ENCODE measurements at places on chromosomes 4 and X. TPM values are rescaled to one million over a fixed set of nuclear protein-coding genes. Genes with fewer than 3 reads are reported as not detected.

- H3K27ac ChIP-seq = peak overlapping the region; percentile 51
- peaks cover 46% of the 10 kb centered on the region for H3K4me1 ChIP-seq
- peak overlapping the region; percentile 63 for H3K4me3 ChIP-seq
- no peak for DNase-seq
These were observed 40.9 kb downstream of the SEPTIN11 start for GRCh38 chr4:76990288-76991080.

DNA sequence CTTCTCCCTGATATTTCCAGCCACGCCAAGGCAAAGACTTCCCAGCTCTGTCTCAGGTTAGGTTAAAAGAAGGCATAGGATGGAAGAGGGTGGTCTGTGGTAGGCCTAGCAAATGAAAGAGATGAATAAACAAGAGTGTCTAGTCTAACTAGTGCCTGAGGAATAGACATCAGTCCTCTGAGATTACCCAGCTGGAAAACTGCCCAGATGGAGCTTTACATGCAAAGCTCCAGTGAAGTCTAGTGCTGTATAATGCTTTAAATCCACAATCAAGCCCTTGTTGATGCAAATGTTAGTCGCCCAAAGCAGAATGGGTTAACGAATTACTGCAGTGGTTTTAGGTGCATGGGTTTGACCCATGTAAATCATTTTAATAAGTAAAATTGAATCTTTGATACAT, 24.8 kb upstream of the GUCY1B1 start:
- no peaks in the 10 kb centered on the region for H3K36me3 ChIP-seq
- no peak overlapping the region for H3K4me3 ChIP-seq
- H3K27me3 ChIP-seq = peaks cover 6% of the 10 kb centered on the region
- no peak overlapping the region for H3K27ac ChIP-seq
- no peaks in the 10 kb centered on the region for H3K4me1 ChIP-seq
- no peak for DNase-seq

- no peak for DNase-seq
- peaks cover 28% of the 10 kb centered on the region for H3K4me1 ChIP-seq
- H3K4me3 ChIP-seq = peak within 1 kb of the TSS; percentile 87
- H3K27me3 ChIP-seq = peaks cover 27% of the 10 kb centered on the region
- H3K36me3 ChIP-seq = no peaks in the 10 kb centered on the region
- H3K27ac ChIP-seq = peak within 1 kb of the TSS; percentile 3
These were observed at the start of gene CXXC4 for GRCh38 chr4:104494822-104495559. Gene CXXC4 (minus strand): TSS chr4:104494894. CDS start chr4:104491802, 3,092 bp downstream.

DNA sequence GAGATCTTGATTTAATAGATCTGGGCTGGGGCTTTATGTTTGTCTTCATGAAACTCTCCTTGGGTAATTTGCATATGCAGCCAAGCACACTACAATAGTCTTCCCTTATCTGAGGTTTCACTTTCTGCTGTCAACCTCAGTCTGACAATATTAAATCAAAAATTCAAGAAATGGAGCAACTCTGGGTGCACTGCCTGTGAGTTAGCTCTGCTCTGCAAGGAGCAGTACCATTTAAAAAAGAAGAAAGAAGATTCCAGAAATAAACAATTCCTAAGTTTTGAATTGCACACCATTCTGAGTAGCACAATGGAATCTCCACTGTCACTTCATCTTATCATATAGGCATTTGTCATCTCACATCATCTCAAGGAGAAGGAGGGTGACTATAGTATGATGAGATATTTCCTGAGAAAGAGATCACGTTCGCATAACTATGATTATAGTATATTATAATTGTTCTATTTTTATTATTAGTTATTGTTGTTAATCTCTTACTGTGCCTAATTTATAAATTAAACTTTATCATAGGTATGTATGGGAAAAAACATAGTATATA, 9.4 kb downstream of the FNIP2 start:
- peak overlapping the region; percentile 79 for H3K4me3 ChIP-seq
- DNase-seq = no peak
- H3K36me3 ChIP-seq = no peaks in the 10 kb centered on the region
- peak overlapping the region; percentile 72 for H3K27ac ChIP-seq
- H3K4me1 ChIP-seq = peaks cover 23% of the 10 kb centered on the region
- no peaks in the 10 kb centered on the region for H3K27me3 ChIP-seq

GRCh38 chr4:2082118-2082517, 23.0 kb downstream of the NAT8L start:
- H3K27ac ChIP-seq = no peak overlapping the region
- no peaks in the 10 kb centered on the region for H3K27me3 ChIP-seq
- H3K36me3 ChIP-seq = peaks cover 4% of the 10 kb centered on the region
- H3K4me3 ChIP-seq = no peak overlapping the region
- H3K4me1 ChIP-seq = no peaks in the 10 kb centered on the region
- DNase-seq = no peak

GRCh38 chr4:26719954-26720552, 136.2 kb downstream of the TBC1D19 start:
- peaks cover 17% of the 10 kb centered on the region for H3K36me3 ChIP-seq
- no peak overlapping the region for H3K27ac ChIP-seq
- H3K4me3 ChIP-seq = no peak overlapping the region
- no peaks in the 10 kb centered on the region for H3K27me3 ChIP-seq
- DNase-seq = no peak

DNA sequence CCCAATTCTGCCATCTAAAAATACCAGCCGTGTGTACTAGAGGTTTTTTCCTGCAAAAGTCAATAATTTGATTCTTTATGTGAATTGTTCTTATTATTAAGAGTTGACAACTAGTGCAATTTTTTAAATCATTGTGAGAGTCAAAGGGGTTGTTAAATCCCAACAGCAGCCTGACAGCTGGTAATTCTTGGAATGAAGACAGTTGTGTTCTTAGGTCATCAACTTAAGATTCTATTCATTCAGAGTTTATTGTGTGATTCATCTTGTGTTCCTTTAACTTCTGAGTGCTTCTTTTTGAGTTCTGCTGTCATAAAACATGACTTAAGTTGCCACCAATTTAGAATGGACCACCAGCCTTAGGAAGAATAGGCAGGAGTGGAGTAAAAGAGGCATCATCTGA, 329.0 kb downstream of the NAF1 start:
- H3K36me3 ChIP-seq = no peaks in the 10 kb centered on the region
- H3K27me3 ChIP-seq = no peaks in the 10 kb centered on the region
- DNase-seq = no peak
- H3K27ac ChIP-seq = no peak overlapping the region

GRCh38 chr4:148998719-148999118, 556.5 kb upstream of the NR3C2 start:
- DNase-seq = no peak
- H3K4me1 ChIP-seq = no peaks in the 10 kb centered on the region
- H3K4me3 ChIP-seq = no peak overlapping the region
- no peak overlapping the region for H3K27ac ChIP-seq

DNA sequence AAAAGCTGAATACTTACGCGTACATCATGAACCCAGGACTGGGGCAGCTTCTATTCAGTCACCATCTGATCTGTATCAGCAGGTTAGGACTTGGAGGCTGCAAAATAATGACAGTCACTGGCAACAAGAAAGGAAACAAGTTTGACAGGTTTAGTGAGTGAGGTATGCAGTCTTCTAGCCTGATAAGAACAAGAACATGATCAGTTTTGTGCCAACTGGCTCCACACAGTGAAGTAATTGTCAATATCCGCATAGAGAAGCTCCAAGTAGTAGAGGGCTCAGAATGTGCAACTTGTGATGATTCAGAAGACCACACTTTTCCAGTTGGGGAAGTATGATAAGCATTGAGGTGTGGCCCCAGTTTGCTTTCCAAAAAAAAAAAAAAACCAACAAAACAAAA, at the start of gene TMPRSS11F:
TSS of gene TMPRSS11F (minus strand) at position 77 of the 400 bp plus-strand sequence. CDS start at position 28, 49 bp downstream.
- H3K4me1 ChIP-seq = no peaks in the 10 kb centered on the region
- H3K27me3 ChIP-seq = peaks cover 7% of the 10 kb centered on the region
- no peak for DNase-seq
- H3K36me3 ChIP-seq = no peaks in the 10 kb centered on the region
- no peak within 1 kb of the TSS for H3K4me3 ChIP-seq

DNA sequence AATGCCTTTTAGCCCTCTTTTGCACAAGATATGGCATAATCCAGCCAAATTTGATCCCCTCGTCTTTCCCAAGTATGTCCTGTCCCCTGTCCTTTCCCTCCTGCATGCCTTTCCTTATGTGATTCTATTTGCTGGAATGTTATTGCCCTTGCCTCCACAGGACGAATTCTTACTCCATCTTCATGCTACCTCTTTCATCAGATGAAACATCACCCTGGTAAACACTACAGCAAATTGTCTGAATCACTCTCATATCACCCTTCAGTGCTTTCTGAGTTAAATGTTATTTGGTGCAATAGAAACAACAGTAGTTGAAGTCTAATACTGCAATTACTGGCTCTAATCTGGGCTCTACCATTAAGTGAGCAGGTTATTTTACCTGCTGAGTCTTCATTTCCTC, 52.2 kb upstream of the FAT1 start:
- DNase-seq = no peak
- H3K4me3 ChIP-seq = no peak overlapping the region
- no peak overlapping the region for H3K27ac ChIP-seq

DNA sequence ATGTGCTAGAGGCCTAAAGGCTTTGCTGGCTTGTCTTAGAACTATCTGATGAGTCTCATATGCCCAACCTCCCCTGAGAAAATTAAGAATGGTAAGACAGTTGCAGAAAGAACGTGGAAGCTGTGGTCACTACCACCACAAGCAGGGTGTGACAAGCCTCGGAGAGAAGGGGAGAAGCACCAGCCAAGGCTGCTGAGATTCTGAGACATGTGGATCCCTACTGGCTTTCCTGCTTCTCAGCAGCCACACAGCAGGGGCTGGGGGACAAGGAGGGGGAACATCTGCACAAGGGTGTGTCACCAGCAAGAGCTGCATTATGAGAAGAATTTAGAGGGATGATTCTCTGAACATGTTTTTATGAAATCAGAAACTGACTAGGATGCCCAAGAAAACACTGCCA, 19.4 kb downstream of the TAPT1 start:
- H3K4me1 ChIP-seq = peaks cover 35% of the 10 kb centered on the region
- H3K4me3 ChIP-seq = peak overlapping the region; percentile 47

DNA sequence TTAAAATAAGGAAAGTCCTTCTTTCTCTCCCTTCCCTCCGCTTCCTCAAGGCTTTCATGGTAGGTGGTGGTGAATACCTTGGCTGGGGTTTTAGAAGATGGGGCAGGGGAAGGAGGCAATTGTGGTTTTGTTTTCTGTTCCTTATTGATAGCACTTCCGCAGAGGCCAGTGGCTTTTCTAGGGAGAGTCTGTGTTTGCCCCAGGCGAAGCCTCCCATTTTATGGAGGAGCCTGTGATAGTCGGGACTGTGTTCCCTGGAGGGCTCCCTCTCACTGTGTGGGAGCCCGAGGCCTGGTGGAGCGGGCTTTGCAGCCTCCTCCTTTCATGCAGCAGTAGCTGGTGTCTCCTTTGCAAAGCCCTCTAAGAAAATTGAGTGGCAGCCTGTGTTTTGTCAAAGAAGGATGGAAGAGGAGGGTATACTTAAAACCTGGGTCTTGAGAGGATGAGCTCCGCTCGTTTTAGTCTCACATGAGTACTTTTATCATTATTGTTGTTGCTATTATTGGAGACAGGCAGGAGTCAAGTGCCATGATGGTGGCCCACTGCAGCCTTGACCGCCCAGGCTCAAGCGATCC, 29.8 kb upstream of the STOX2 start:
- no peak overlapping the region for H3K4me3 ChIP-seq
- peaks cover 44% of the 10 kb centered on the region for H3K27me3 ChIP-seq
- no peaks in the 10 kb centered on the region for H3K36me3 ChIP-seq
- peaks cover 3% of the 10 kb centered on the region for H3K4me1 ChIP-seq
- no peak for DNase-seq

- H3K27ac ChIP-seq = no peak overlapping the region
- H3K4me3 ChIP-seq = no peak overlapping the region
- peaks cover 5% of the 10 kb centered on the region for H3K27me3 ChIP-seq
- no peaks in the 10 kb centered on the region for H3K36me3 ChIP-seq
- no peak for DNase-seq
These were observed 22.5 kb upstream of the CENPU start for GRCh38 chr4:184756399-184756798.

- no peak for DNase-seq
- no peaks in the 10 kb centered on the region for H3K4me1 ChIP-seq
- no peaks in the 10 kb centered on the region for H3K36me3 ChIP-seq
- no peak overlapping the region for H3K4me3 ChIP-seq
- H3K27me3 ChIP-seq = peaks cover 24% of the 10 kb centered on the region
These were observed 213.4 kb upstream of the LNX1 start for GRCh38 chr4:53804719-53805118.

- DNase-seq = no peak
- H3K36me3 ChIP-seq = peaks cover 2% of the 10 kb centered on the region
- H3K27ac ChIP-seq = peak overlapping the region; percentile 29
- H3K27me3 ChIP-seq = no peaks in the 10 kb centered on the region
These were observed 14.8 kb upstream of the SPON2 start for GRCh38 chr4:1187182-1187581.

GRCh38 chr4:153039542-153040185, 103.5 kb downstream of the FHDC1 start:
- no peak overlapping the region for H3K27ac ChIP-seq
- no peak for DNase-seq
- no peaks in the 10 kb centered on the region for H3K36me3 ChIP-seq
- no peak overlapping the region for H3K4me3 ChIP-seq

GRCh38 chr4:153233761-153234371, 29.6 kb downstream of the TRIM2 start:
- H3K4me3 ChIP-seq = no peak overlapping the region
- H3K27ac ChIP-seq = no peak overlapping the region
- peaks cover 3% of the 10 kb centered on the region for H3K36me3 ChIP-seq

- H3K4me1 ChIP-seq = no peaks in the 10 kb centered on the region
- DNase-seq = no peak
- no peak overlapping the region for H3K27ac ChIP-seq
- no peaks in the 10 kb centered on the region for H3K27me3 ChIP-seq
- no peaks in the 10 kb centered on the region for H3K36me3 ChIP-seq
These were observed 813.5 kb upstream of the SLIT2 start for GRCh38 chr4:19438233-19438632.

DNA sequence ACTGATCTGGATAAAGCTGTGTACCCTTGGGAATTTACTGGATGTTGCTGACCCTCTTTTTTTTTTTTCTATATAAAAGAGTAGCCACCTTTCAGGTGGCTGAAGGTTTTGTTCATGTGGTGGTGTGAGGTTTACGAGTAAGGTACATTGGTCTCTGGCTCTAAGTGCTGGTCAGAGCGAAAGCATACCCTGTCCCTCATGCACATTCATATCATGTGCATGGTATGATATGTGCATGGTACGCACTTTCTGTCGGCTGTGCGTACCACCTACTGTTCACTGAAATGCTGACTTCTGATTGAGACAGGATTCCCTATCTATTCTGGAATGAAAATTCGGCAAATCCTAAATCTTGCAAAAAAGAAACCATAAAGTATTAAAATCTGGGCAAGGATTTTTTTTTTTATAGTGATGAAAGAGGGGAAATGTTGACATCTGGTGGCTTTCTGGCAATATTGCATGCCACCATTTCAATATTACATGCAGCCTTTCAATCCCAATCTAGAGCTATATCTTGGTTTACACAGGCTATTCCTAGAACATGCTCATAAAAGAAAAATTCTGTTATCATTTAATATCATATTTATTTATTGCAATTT, 32.8 kb downstream of the FAM149A start:
- no peak for DNase-seq
- H3K4me3 ChIP-seq = no peak overlapping the region
- peaks cover 5% of the 10 kb centered on the region for H3K4me1 ChIP-seq
- H3K36me3 ChIP-seq = no peaks in the 10 kb centered on the region
- no peak overlapping the region for H3K27ac ChIP-seq

EDA2R gene
- 0.32 TPM for total RNA-seq

CT45A10 gene
- total RNA-seq = not detected

ANXA3 gene
- not detected for total RNA-seq

RHOXF2 gene
- 0.10 TPM for total RNA-seq

VCX3A gene
- not detected for total RNA-seq

ZDHHC15 gene
- total RNA-seq = not detected

ADH7 gene
- total RNA-seq = not detected

DAPP1 gene
- total RNA-seq = 50.4 TPM

F11 gene
- not detected for total RNA-seq

ZRSR2 gene
- total RNA-seq = 18.5 TPM

PROM1 gene
- total RNA-seq = not detected

CSAG1 gene
- not detected for total RNA-seq
